NCI-H1436 treated with DMSO at 0.1 percent for 48 hours (cell line): ENCODE measurements at places on chromosomes 2 and 18.

GRCh38 chr18:50853863-50854271, 25.1 kb upstream of the ME2 start:
- DNase-seq: no peak

DNA sequence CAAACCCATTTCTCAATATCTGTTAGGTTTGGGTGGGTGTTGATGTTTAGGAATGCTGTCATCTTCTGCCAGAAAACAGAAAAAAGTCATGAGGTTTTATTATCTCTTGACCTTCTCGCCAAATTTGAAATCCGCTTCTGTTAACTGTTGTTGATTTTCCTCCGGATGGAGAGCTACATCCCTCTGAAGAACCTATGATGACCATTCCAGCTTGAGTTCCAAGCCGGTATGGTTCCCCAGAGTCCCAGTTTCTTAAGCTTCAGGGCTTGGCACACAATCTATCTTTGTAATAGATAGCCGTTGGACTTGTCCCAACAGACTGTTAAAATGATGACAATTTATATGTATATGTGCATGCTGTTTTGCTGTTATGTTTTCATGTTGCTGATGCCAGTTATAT, 1201.0 kb downstream of the LRP1B start:
- no peak for DNase-seq

- DNase-seq: no peak
Observed at GRCh38 chr2:219028141-219028540, 13.2 kb downstream of the CFAP65 start.

DNA sequence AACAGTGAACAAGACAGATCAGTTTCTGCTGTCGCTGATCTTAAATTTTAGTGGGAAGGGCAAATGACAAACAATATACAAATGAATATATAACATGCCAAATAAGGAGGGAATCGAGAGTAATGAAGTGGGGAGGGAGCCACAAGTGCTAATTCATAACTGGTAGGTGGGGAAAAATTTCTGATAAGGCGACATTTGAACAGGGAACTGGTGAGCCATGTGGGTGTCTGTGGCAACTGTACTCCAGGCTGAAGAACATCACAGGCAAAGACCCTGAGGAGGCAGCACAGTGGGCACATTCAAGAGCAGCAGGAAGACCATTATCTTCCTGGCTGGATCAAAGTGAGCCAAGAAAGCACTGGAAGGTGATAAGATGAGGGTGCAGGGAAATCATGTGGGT, 51.6 kb upstream of the CD28 start:
- no peak for DNase-seq

DNA sequence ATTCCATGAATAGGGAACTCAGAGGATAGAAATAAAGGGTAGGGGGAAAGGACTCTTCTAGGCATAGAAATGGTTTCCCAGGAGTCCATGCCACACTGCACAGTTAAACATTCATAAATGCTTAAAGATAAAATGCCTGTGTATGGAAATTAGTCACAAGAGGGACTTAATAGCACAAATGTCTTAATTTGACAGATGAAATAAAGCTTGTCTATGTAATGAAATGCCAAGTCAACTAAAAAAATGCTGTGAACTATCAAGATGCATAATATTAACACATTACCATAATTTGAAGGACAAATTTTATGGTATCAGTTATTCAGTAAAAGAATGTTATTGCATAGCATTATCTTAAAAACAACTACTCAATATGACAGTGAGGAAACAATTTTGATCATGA, 553.2 kb upstream of the NETO1 start:
- DNase-seq: no peak

GRCh38 chr18:34001376-34001775, 223.3 kb downstream of the NOL4 start:
- no peak for DNase-seq

DNA sequence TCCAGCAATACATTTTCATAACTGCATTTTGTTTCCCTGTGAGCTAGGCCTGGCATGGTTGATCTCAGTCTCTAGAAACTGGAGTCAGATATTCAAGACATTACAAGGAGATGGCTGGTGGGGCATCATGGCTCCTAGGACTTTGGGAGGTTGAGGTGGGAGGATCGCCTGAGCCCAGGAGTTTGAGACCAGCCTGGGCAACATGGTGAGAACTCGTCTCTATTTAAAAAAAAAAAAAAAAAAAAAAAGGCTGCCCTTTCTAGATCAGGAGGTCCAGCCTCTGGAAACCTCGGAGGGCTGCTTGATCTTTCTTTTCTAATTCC, 362 bp upstream of the VAMP8 start:
- DNase-seq: no peak

GRCh38 chr2:221134718-221135117, 437.4 kb downstream of the EPHA4 start:
- DNase-seq: no peak

- no peak for DNase-seq
Observed at GRCh38 chr2:44972771-44973535, 31.5 kb downstream of the SIX3 start.

- DNase-seq: no peak
Observed at GRCh38 chr2:27724905-27725701, 46.4 kb upstream of the MRPL33 start.

- DNase-seq: no peak
Observed at GRCh38 chr2:238418196-238418998, 8.3 kb upstream of the ASB1 start.

- DNase-seq: no peak
Observed at GRCh38 chr2:127680706-127681287, 5.5 kb upstream of the LIMS2 start.

DNA sequence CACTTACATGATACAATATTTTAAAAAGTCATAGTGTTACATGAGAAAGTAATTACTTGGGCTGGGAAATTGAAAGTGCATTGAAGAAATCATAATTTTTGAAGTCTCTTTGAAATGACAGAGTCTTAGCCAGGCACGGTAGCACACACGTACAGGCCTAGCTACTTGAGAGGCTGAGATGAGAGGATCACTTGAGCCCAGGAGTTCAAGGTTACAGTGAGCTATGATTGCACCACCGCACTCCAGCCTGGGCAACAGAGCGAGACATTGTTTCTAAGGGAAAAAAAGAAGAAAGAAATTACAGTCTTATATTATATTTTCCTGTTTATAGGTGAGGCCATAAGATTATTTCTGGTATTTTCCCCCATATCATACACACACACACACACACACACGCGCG, 9.2 kb upstream of the IAH1 start:
- DNase-seq: no peak

- no peak for DNase-seq
Observed at GRCh38 chr18:51881394-51881793, 458.6 kb upstream of the DCC start.

GRCh38 chr2:229725716-229726574, 11.6 kb upstream of the DNER start:
- peak; percentile 63 for DNase-seq

DNA sequence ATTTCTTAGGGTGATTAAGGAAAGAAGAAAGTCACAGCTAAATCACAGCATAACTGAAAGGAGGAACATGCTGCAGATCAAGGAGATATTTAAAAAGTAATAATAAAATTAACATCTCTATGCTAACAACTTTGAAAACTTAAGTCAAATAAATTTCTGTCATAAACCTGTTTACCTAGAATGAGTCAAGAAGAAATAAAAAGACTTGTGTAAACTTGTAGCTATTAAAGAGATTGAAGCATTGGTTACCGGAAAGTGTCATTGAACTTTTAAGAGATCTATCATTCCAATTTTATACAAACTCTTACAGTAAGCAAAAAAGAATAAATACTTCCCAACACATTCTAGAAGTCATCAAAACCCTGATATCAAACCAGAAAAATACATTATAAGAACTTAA, 520.1 kb upstream of the SYT4 start:
- no peak for DNase-seq

- no peak for DNase-seq
Observed at GRCh38 chr18:76195601-76196000, 299.4 kb downstream of the ZNF516 start.

DNA sequence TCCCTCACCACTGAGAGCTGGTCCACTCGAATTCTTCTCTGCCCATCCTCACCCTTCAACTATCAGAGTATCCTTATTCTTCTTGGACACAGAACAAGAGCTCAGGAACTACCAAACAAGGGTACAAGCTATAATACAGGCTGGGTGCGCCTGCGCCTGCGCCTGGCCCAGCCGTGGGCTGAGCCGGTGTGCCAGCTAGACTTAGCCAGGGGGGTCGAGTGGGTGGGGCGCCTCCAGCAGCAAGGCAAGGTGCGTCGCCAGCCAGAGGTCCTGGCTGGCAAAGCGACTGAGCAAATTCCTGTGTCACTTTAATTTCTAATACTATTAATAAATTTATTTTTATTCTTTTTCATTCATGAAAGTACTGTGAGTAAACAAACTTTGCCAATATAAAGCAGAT, 1072.6 kb upstream of the PIK3C3 start:
- DNase-seq: no peak

GRCh38 chr2:11094021-11094810, 61.1 kb upstream of the SLC66A3 start:
- no peak for DNase-seq

- DNase-seq: no peak
Observed at GRCh38 chr2:220002699-220003098, 375.3 kb downstream of the SLC4A3 start.

DNA sequence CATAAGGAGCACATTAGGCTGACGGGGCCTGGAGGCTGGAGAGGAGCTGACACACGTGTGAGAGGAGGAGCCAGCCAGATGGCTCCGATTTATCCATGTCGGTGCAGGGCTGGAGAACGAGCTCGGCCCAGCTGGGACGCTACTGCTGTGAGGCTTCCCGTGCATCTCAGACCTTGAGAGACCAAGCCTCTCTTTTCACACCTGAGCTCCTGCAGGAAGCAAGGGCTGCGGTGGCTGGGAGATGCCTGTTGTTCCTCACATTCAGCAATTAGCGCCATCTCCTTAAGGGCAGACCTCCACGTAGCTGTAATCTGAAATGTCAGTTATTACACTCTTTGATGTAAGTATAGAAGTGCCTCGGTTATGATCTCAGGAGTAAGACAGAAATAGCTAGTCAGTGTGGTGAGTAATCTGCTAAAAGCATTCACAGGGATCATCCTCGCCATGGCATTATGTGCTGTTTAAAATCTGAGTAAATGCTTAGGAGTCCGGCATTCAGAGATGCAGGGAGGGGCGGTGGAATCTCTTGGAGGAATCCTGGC, 107.9 kb downstream of the PRKCE start:
- DNase-seq: no peak

DNA sequence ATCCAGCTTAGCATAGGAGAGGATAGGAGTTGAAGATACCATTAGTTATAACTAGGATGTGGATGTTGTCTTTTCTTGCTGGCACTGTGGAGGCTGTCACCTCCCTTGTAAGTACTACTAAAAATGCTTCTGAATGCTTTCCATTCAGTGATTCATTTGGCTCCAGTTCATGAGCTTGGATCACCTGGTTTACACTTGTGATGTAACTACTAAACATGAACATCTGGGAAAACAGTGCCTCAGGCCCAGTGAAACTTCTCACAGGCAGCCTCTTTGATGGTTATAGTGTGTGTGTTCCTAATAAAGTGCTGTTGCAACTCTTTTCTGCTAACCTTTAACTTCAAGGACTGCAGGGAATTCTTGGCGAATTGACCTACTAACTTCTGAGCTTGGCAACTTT, 13.0 kb upstream of the SLC9A2 start:
- no peak for DNase-seq

DNA sequence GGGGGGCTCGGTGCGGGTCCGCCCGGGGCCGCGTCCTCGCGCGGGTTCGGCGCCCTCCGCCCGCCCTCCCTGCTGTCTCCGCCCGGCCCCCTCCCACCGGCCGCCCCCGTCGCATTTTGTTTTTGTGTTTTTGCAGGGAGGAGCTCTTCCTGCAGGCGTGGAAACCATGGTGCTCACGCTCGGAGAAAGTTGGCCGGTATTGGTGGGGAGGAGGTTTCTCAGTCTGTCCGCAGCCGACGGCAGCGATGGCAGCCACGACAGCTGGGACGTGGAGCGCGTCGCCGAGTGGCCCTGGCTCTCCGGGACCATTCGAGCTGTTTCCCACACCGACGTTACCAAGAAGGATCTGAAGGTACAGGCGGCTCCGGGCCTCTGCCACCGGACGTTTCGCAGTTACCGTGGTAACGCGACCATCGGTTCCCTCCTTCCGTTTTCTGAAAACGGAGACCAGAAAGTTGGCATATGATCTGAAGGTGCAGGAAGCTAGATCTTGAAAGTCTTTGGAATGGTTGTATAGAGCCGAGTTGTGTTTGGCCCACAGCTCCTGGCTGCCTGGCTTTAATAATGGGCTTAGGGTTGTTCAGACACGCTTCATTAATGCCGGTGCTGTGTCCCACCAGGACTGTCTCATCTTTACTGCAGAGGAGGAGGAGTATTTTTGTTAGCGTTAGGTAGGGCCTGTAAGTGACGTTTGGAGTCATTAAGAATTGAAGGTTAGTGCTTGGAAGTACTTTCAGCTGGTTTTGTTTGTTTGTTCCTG, 891 bp downstream of the KDM3A start:
- no peak for DNase-seq

DNA sequence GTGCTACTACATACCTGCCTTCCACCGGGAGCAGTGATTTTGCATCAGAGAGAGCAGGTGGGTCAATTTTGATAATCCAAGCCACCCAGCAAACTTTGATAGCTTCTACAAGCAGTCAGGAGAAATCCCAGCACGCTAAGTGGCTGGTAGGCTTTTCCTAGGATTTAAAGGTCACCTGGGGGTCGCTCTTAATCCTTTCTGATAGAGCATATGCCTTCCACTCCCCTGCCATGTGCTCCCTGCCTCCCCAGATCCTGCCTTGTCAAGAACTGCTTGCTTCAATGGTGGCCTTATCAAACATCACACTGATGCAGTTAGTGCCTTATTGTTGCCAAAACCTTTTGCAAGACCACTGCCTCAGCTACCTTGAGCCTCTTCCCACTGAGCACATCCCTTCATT, 462.3 kb upstream of the MEX3C start:
- DNase-seq: no peak

GRCh38 chr18:36650906-36651305, 177.9 kb downstream of the TPGS2 start:
- no peak for DNase-seq

DNA sequence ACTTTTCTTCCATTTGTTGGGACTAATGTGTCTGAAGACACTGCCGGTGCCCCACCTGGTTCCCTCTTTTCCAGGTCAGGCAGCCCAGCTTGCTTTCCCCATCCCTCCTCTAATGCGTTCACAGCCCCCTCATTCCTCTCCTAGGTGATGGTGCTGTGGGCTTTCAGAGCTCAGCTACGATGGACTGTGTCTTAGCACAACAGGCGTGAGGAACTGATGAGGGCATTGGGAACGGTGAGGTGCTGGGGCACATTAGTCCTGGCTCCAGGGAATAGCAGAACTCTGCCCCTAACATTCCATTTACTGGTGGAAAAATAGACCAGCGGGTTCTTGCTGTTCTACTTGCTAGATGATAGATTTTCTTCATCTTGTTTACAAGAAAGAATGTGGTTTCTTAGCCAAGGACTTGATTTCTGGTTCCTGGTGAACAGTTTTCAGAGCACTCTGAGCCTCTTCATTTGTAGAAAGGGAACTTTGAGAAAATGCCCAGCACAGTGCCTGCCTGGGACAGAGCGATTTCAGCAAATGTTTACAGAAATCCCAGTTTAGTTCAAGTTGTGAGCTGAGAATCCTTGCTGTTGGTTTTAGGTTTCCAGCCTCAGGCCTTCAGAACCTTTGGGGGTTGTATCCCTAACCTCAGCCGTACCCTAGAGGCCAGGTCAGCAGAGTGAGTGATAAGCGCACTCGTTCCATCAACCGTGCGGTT, 42.5 kb downstream of the LDLRAD4 start:
- no peak for DNase-seq
